Muscle of leg (tissue), 16 donors: ENCODE measurements at places on chromosomes 2 and 18. TPM values are rescaled to one million over a fixed set of nuclear protein-coding genes. Genes with fewer than 3 reads are reported as not detected.

GRCh38 chr18:55839343-55839742, 251.4 kb upstream of the TCF4 start:
- DNase-seq, result no peak
- peaks cover 2% of the 10 kb centered on the region for H3K4me1 ChIP-seq
- no peak overlapping the region for H3K27ac ChIP-seq
- no peaks in the 10 kb centered on the region for H3K27me3 ChIP-seq

The ZNF385B gene
- 3.9 TPM for total RNA-seq

GRCh38 chr2:58649756-58650155, 408.6 kb upstream of the FANCL start:
- DNase-seq, result no peak
- H3K4me1 ChIP-seq, result no peaks in the 10 kb centered on the region
- no peaks in the 10 kb centered on the region for H3K36me3 ChIP-seq
- H3K27me3 ChIP-seq, result no peaks in the 10 kb centered on the region

- H3K4me1 ChIP-seq, result no peaks in the 10 kb centered on the region
- H3K4me3 ChIP-seq, result no peak overlapping the region
- DNase-seq, result no peak
- H3K36me3 ChIP-seq, result no peaks in the 10 kb centered on the region
- H3K27me3 ChIP-seq, result no peaks in the 10 kb centered on the region
These were observed 495 bp upstream of the IL36RN start for GRCh38 chr2:113058411-113058994.

- no peak overlapping the region for H3K4me3 ChIP-seq
- no peaks in the 10 kb centered on the region for H3K27me3 ChIP-seq
- no peaks in the 10 kb centered on the region for H3K4me1 ChIP-seq
- H3K27ac ChIP-seq, result no peak overlapping the region
- DNase-seq, result peak; percentile 69
These were observed 51.7 kb upstream of the CCDC85A start for GRCh38 chr2:56132138-56132537.

GRCh38 chr2:30631051-30631671, 176.1 kb downstream of the CAPN13 start:
- no peaks in the 10 kb centered on the region for H3K36me3 ChIP-seq
- H3K27ac ChIP-seq, result no peak overlapping the region
- no peaks in the 10 kb centered on the region for H3K27me3 ChIP-seq
- H3K4me1 ChIP-seq, result no peaks in the 10 kb centered on the region
- DNase-seq, result no peak

The SERPINB2 gene
- total RNA-seq, result 0.27 TPM

DNA sequence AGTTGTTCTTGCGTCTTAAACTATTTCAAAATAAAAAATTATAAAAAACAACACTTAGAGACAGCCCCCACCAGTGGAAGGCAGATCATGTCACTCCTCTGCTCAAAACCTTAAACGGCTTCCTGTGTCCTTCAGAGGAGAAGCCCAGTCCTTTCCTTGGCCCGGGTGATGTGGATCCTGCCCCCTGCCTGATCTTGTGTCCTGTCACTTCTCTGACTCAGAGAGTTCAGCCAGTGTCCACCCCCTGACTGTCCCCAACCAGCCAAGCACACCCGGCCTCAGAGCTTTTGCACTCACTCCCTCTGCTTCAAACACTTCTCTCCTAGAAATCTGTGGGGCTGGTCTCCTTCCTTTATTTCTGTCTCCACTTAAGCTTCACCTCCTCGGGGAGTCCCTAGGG, 35.4 kb downstream of the TOGARAM2 start:
- DNase-seq, result no peak
- H3K27ac ChIP-seq, result no peak overlapping the region
- H3K4me3 ChIP-seq, result no peak overlapping the region
- no peaks in the 10 kb centered on the region for H3K27me3 ChIP-seq

- no peak for DNase-seq
- peaks cover 3% of the 10 kb centered on the region for H3K27me3 ChIP-seq
- no peak overlapping the region for H3K4me3 ChIP-seq
- no peak overlapping the region for H3K27ac ChIP-seq
- no peaks in the 10 kb centered on the region for H3K36me3 ChIP-seq
- peaks cover 9% of the 10 kb centered on the region for H3K4me1 ChIP-seq
These were observed 76.6 kb downstream of the ALK start for GRCh38 chr2:29844713-29845326.

GRCh38 chr18:32595832-32596231, 125.2 kb upstream of the GAREM1 start:
- no peaks in the 10 kb centered on the region for H3K27me3 ChIP-seq
- no peaks in the 10 kb centered on the region for H3K4me1 ChIP-seq
- no peak overlapping the region for H3K4me3 ChIP-seq
- H3K27ac ChIP-seq, result no peak overlapping the region
- no peaks in the 10 kb centered on the region for H3K36me3 ChIP-seq
- peak; percentile 74 for DNase-seq

- no peak overlapping the region for H3K4me3 ChIP-seq
- no peak for DNase-seq
- no peaks in the 10 kb centered on the region for H3K27me3 ChIP-seq
- H3K4me1 ChIP-seq, result no peaks in the 10 kb centered on the region
These were observed 132.4 kb downstream of the ZAP70 start for GRCh38 chr2:97845818-97846217.

DNA sequence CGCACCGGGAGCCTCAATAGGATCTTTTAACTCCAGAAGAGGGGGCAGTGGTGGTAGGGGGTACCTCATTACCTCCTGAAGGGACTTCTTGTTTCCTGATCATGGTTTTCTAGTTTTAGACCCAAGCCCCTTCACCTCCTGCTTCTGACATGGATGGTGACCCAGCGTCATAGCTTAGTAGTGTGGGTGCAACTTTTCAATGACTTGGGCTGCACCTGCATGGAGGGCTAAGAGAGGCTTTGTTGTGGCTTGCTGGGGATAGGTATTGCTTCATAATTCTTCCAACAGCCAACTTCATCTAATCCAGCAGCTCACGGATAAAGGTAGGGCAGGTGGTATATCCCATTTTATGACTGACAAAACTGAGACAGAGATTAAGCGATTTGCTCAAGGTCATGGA, 3.0 kb downstream of the SLC1A4 start:
- H3K27me3 ChIP-seq, result no peaks in the 10 kb centered on the region
- no peaks in the 10 kb centered on the region for H3K36me3 ChIP-seq
- no peak overlapping the region for H3K4me3 ChIP-seq
- no peak for DNase-seq
- no peak overlapping the region for H3K27ac ChIP-seq
- peaks cover 16% of the 10 kb centered on the region for H3K4me1 ChIP-seq

The GULP1 gene
- 32.8 TPM for total RNA-seq

The ZNF512 gene
- 44.6 TPM for total RNA-seq

The EML4 gene
- total RNA-seq, result 32.1 TPM

GRCh38 chr2:208415897-208416296, 9.3 kb downstream of the PTH2R start:
- no peak for DNase-seq
- no peak overlapping the region for H3K27ac ChIP-seq
- no peaks in the 10 kb centered on the region for H3K36me3 ChIP-seq
- no peak overlapping the region for H3K4me3 ChIP-seq
- H3K4me1 ChIP-seq, result no peaks in the 10 kb centered on the region

DNA sequence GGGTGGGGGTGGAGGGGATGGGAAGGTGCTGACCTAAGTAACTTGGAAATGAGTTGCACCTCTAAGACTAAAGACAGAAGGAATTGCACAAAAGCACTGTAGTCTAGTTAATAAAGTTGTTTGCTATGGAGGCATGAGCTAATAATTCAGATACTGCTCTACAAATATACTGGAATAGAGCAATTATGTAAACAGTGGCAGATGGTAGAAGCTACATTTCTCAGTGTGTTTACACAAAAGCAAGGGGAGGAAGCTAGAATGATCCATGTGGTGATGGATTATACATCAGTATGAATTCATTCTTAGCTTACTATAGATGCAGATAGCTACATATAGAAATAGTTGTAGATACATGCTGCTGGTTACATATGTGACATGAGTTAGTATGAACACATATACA, 27.6 kb upstream of the UBE2F start:
- DNase-seq, result no peak
- H3K27me3 ChIP-seq, result no peaks in the 10 kb centered on the region
- H3K4me3 ChIP-seq, result no peak overlapping the region
- H3K27ac ChIP-seq, result no peak overlapping the region

DNA sequence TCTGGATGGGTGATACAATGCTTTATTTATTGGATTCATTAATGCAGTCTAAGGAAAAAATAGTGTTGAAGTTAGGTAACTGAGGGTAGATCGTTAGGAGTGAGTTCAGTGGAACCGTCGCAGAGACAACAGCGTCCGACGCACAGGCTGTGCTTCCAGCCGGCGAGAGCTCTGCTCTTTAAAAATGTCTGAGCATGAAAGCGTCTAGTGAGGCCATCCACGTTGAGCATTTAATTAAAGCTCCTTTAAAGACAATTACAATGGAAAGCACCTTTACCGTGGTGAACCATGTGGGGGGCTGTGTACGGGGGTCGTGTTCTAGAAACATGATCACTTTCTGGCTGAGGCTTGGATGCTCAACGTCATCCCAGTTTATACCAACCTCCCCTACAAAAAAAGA, 822.7 kb downstream of the GALR1 start:
- H3K27me3 ChIP-seq, result peaks cover 11% of the 10 kb centered on the region
- H3K4me1 ChIP-seq, result no peaks in the 10 kb centered on the region
- no peaks in the 10 kb centered on the region for H3K36me3 ChIP-seq
- H3K27ac ChIP-seq, result no peak overlapping the region
- no peak overlapping the region for H3K4me3 ChIP-seq

The PLCD4 gene
- total RNA-seq, result 41.8 TPM

The EML6 gene
- total RNA-seq, result 18.8 TPM

GRCh38 chr2:8571792-8572499, 109.9 kb upstream of the ID2 start:
- H3K27ac ChIP-seq, result no peak overlapping the region
- DNase-seq, result no peak
- peaks cover 3% of the 10 kb centered on the region for H3K27me3 ChIP-seq
- H3K4me1 ChIP-seq, result peaks cover 13% of the 10 kb centered on the region
- H3K36me3 ChIP-seq, result no peaks in the 10 kb centered on the region

The ZNF804A gene
- total RNA-seq, result 0.09 TPM

GRCh38 chr2:240432820-240433801, 2.4 kb upstream of the GPC1 start:
- no peak for DNase-seq
- no peaks in the 10 kb centered on the region for H3K36me3 ChIP-seq
- no peak overlapping the region for H3K27ac ChIP-seq
- H3K4me3 ChIP-seq, result no peak overlapping the region
- H3K27me3 ChIP-seq, result peaks cover 22% of the 10 kb centered on the region

DNA sequence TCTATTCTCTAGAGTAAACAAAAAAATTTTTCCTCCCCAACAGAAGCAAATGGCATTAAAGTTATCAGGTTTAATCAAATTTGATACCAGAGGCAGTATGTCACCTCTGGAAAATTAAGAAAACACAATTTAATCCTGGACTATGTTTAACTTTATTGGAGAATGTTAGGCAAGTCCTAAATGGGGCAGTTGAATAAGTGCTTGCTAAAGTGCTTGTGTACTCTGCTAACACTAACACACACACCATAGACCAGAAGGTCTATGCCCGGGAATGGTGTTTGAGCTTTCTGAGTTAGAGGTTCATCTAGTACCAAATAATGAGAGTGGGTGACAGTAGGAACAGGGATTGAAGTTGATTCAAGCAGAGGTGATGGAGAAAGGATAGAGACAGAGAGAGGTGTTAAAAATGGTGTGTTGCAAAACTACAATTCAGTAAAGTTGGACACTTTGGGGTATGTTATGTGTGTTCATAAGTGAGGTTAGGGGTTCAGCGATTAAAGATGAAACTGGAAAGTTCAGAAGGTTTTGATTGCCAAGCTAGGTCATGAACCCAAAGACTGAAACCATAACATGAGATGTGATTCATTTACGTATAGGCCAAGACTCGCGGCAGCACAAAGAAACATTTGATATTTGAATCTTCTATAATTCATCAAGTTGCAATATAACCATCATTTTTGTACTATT, 40.5 kb upstream of the PEX13 start:
- no peak overlapping the region for H3K4me3 ChIP-seq
- no peaks in the 10 kb centered on the region for H3K4me1 ChIP-seq
- H3K36me3 ChIP-seq, result no peaks in the 10 kb centered on the region
- no peaks in the 10 kb centered on the region for H3K27me3 ChIP-seq

GRCh38 chr2:98346311-98347236, at the start of gene CNGA3:
Gene CNGA3 (plus strand): TSS chr2:98346456. CDS start chr2:98369976, 23,520 bp downstream.
- H3K27ac ChIP-seq, result no peak within 1 kb of the TSS
- H3K4me1 ChIP-seq, result peaks cover 15% of the 10 kb centered on the region
- no peak within 1 kb of the TSS for H3K4me3 ChIP-seq
- H3K36me3 ChIP-seq, result no peaks in the 10 kb centered on the region
- H3K27me3 ChIP-seq, result peaks cover 48% of the 10 kb centered on the region
- DNase-seq, result peak; percentile 45

GRCh38 chr2:54310961-54311360, 54.9 kb upstream of the TSPYL6 start:
- no peak overlapping the region for H3K4me3 ChIP-seq
- H3K27ac ChIP-seq, result no peak overlapping the region
- no peaks in the 10 kb centered on the region for H3K27me3 ChIP-seq
- H3K36me3 ChIP-seq, result no peaks in the 10 kb centered on the region
- DNase-seq, result no peak

GRCh38 chr2:23586741-23587306, 201.8 kb downstream of the KLHL29 start:
- H3K36me3 ChIP-seq, result no peaks in the 10 kb centered on the region
- no peaks in the 10 kb centered on the region for H3K27me3 ChIP-seq
- peaks cover 88% of the 10 kb centered on the region for H3K4me1 ChIP-seq
- no peak overlapping the region for H3K4me3 ChIP-seq

GRCh38 chr2:26251893-26252292, 7.2 kb downstream of the HADHB start:
- no peaks in the 10 kb centered on the region for H3K27me3 ChIP-seq
- H3K36me3 ChIP-seq, result peaks cover 3% of the 10 kb centered on the region
- peak; percentile 47 for DNase-seq
- H3K4me1 ChIP-seq, result peaks cover 7% of the 10 kb centered on the region

DNA sequence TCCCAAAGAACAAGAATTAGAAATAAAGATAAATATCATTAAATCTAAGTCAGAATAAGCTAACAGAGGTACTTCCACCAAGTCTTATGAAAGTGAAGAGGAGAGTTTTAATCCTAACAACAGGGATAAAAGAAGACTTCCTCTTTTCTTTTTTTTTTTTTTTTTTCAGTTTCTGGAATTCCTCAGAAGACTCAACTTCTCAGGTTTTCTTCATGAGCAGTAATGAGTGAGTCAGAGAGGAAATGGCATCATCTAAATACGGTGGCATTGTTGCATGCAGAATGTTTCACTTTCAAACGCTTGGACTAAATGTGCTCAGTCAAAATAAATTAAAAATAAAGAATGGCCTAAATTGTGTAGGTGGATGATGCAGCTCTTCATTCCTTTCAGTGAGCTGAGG, 45.6 kb upstream of the ARHGAP15 start:
- no peaks in the 10 kb centered on the region for H3K4me1 ChIP-seq
- H3K4me3 ChIP-seq, result no peak overlapping the region
- H3K36me3 ChIP-seq, result no peaks in the 10 kb centered on the region
- no peak for DNase-seq
- no peak overlapping the region for H3K27ac ChIP-seq

The REG1B gene
- total RNA-seq, result not detected

- peak overlapping the region; percentile 72 for H3K27ac ChIP-seq
- peaks cover 2% of the 10 kb centered on the region for H3K27me3 ChIP-seq
- peak overlapping the region; percentile 63 for H3K4me3 ChIP-seq
- peaks cover 4% of the 10 kb centered on the region for H3K4me1 ChIP-seq
These were observed 562 bp downstream of the TWSG1 start for GRCh38 chr18:9334973-9335696.

The NBAS gene
- total RNA-seq, result 57.5 TPM

GRCh38 chr2:25845843-25846505, 32.3 kb downstream of the ASXL2 start:
- no peak for DNase-seq
- no peak overlapping the region for H3K27ac ChIP-seq
